ENCODE measurements at places on chromosomes 1 and 21. TPM values are rescaled to one million over a fixed set of nuclear protein-coding genes. Genes with fewer than 3 reads are reported as not detected.

The ELAVL4 gene
- total RNA-seq, result not detected

DNA sequence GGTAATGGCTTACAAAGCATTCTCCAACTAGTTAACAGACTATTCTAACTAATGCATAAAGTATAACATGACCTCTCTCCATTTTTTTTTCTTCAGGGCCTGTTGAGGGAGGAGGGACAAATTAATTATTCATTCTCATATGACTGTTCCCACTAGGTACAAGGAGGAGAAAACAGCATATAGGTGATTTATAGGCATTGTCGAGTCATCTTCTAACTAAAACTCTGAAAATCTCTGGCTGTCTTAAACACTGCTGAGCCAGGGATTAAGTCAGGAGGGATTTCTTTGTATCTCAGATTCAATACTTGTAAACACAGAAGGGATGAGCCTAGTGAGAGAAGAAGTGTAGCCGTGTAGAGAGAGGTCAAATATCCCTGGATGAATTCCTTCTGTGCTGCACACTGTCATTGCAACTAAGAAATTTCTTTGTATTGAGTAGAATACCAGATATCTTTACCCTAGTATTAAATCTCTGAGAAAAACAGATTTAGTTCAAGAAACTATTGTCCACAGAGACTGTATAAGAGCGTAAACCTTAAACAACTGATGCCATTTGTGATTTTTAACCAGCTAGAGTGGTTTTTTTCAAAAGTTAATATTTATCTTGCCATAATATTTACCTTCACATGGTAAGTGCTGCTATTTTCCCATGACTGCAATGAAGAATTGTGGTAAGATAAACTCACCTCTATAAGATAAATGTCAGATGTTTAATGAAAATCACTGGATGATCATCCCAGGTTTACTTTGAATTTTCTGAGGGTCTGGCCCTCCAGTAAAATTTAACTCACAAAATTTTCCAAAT, 465.3 kb downstream of the RWDD3 start:
- no peak for DNase-seq

The LDLRAD1 gene
- total RNA-seq, result not detected

DNA sequence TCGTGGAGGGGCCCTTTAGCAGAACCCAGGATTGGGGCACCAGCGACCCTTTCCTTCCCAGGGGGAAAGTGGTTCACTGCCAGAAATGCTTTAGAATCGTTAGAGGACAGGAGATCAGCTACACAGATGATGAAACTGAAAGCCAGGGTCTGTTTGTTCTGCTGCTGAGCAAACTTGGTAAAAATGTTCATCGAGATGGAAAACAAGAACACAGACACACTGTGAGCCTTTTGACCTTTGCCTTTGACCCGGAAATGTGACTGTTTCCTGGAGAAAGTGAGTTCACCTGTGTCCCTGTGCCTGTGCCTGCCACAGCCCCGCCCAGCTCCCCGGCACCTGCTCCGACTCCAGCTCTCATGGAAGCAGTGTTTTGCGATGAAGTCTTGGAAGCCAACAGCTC, 234.3 kb downstream of the CAMTA1 start:
- DNase-seq, result no peak

GRCh38 chr1:196418772-196419171, 189.5 kb downstream of the KCNT2 start:
- no peak for DNase-seq

DNA sequence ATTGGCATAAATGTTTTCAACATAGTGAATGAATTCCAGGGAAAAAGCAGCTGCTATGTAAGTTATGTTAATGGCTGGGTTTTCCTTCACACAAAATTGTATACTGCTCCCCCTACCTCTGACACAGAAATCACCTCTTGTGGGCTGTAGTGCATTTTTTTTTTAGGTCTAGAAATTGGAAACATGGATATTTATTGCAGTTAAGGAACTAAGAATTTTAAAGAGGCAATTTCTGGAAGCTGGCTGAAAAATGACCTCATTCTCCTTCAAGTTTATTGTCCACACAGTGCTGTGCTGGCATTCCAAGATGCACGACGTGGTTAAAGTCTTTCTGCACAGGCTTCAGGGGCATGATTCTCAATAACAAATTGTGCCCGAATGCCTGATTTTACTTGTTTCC, 1424.2 kb downstream of the MRPL39 start:
- no peak for DNase-seq
